ENCODE measurements at places on chromosomes 5 and 9. TPM values are rescaled to one million over a fixed set of nuclear protein-coding genes. Genes with fewer than 3 reads are reported as not detected.

- DNase-seq: peak; percentile 24
Observed at GRCh38 chr9:29556317-29556716, 1983.0 kb upstream of the C9orf72 start.

DNA sequence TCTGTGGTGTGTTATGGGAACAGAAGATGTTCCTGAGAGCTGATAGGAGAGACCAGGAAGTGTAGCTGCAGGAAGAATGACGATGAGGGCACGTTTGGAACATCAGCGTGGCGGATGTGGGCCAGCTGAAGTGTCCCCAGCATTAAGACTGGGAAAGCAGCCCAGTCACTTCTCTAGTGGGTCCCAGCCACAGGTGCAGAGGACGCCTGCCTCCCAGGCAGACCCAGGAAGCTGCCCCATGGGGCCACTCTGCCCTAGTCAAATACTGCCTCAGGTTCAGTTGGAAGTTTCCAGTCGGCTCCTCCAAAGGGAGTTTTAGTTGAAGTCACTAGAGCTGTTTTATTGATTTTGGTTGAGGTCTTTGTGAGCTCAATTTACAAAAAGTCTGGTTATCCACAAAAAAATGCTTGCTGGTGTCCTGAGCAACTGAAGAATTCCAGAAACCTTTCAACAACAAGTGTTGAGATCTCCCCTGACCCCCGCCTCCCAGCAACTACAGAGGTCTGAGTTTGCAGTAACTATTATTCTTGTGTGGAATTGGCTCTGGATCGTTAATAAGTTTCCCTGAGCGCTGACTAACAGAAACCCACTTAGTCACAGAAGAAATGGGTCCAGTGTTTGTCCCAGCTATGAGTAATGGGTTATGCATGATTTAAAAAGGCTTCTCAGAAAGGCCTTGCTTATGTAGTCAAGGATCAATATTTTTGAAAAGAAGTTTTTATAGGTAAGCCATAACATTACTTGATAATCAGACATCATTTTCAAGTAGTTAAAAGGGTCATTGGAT is 294.1 kb downstream of the FANCC start:
- DNase-seq: no peak

UBAP1 gene
- 20.7 TPM for total RNA-seq

GRCh38 chr5:68521776-68522175 is 306.2 kb downstream of the PIK3R1 start:
- DNase-seq: no peak

CDH9 gene
- total RNA-seq: not detected

GRCh38 chr5:17167171-17167891 is 50.1 kb upstream of the BASP1 start:
- no peak for DNase-seq

DDX4 gene
- total RNA-seq: not detected

SPOCK1 gene
- total RNA-seq: 222 TPM

CLIC3 gene
- not detected for total RNA-seq

TRPM3 gene
- 1.1 TPM for total RNA-seq

- no peak for DNase-seq
Observed at GRCh38 chr9:19498015-19498414, 89.2 kb downstream of the ACER2 start.

DNA sequence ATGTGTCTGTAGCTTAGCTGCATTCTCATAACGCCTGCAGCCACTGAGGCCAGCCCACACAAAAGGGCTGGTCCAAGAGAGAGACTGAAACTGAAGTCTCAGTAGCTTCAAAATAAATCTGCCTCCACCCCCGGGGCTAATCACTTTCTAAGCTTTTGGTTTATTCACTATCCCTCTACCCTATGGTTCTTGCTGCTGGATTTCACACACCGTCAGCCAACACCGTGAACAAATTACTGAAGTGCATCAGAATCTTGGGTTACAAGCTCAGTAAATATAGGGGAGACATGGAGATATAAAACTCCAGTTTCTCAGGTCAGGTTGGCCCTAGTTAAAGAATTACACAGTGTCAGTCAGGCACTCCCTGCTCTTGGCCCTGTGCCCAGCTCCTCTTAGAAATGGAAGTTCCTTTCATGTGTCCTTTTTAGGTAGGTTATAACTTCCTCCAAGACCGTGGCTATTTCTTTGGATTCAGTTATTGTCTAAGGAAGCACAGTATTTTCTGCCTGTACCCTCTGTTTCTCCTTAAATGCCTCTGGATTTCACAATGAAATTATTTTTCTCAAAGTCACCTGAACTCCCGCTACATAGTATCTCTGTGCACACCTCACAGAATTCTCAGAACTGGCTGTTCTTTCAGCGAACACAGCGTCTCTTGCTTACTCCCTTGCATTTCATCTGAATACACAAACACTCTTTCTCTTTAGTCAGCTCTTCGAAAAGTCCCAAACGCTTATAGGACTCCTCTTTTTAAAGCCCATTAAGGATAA is 112.5 kb downstream of the FAM174A start:
- DNase-seq: no peak

GRCh38 chr5:63089147-63089546 is 510.5 kb downstream of the LRRC70 start:
- no peak for DNase-seq
